ENCODE measurements at places on chromosomes 2 and 18. TPM values are rescaled to one million over a fixed set of nuclear protein-coding genes. Genes with fewer than 3 reads are reported as not detected.

COLEC12 gene
- total RNA-seq: 12.1 TPM

- no peak for DNase-seq
Measured at GRCh38 chr2:196390243-196391148, 219.1 kb upstream of the STK17B start.

- DNase-seq: no peak
Measured at GRCh38 chr2:204228169-204228886, 291.8 kb downstream of the ICOS start.

- DNase-seq: no peak
Measured at GRCh38 chr2:181022652-181023051, 42.2 kb downstream of the UBE2E3 start.

TNFRSF11A gene
- 23.3 TPM for total RNA-seq

DNA sequence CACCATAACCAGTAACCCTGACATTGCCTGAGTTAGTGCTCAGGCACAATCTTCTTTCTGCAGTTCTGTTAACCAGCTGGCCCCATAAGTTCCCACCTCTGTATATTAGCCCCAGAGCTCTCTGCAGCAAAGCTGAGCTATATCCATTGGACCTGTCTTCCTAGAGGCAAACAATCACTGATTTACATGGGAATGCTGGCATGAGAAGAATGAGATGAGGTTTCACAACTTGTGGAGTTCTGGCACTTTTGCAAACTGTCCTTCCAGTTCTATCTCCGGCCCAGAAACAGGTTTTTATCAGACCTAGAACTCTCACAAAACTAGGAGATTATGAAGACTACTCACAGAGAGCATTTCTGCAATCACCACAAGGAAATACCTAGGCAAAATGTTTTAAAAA is 7.9 kb upstream of the CCBE1 start:
- no peak for DNase-seq

GRCh38 chr2:71831193-71831577 is 316.5 kb downstream of the CYP26B1 start:
- DNase-seq: no peak

GRCh38 chr2:18106841-18107240 is 228.4 kb downstream of the KCNS3 start:
- no peak for DNase-seq
